ENCODE measurements at places on chromosomes 7 and 10.
A peak's percentile ranks its signal among the peaks of the same experiment; 100 is the strongest.

DNA sequence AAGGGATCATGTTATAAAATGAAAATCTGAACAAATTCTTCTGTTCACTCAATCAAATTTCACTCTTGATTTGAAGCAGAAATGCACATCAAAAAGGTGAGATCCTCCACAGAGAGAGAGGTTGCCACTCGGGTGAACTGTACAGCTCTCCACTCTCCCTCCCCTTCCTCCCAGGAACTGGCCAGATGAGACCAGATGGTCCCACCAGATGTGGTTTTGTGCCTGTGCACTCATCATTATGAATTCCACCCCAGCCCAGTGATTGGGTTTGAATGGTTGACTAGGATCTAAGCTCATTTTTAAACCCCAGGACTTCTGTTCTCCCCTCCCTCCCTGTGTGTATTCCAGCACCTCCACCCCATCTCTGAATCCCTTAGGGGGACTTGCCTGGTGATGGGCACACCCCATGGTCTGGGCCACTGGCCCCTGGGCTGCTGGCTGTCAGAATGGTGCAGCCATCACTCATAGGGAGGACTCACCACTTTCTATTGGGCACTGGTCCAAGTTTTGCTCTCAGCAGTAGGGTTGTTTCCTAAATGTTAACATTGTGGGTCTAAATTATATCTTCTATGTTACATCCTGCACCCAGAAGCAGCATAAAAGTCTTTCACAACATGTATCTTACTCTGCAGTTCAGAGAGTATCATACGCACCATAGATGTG lies 393.1 kb downstream of the TNS3 start:
- no peak for DNase-seq

GRCh38 chr7:8063706-8064297 lies 95.2 kb downstream of the GLCCI1 start:
- DNase-seq, result no peak

DNA sequence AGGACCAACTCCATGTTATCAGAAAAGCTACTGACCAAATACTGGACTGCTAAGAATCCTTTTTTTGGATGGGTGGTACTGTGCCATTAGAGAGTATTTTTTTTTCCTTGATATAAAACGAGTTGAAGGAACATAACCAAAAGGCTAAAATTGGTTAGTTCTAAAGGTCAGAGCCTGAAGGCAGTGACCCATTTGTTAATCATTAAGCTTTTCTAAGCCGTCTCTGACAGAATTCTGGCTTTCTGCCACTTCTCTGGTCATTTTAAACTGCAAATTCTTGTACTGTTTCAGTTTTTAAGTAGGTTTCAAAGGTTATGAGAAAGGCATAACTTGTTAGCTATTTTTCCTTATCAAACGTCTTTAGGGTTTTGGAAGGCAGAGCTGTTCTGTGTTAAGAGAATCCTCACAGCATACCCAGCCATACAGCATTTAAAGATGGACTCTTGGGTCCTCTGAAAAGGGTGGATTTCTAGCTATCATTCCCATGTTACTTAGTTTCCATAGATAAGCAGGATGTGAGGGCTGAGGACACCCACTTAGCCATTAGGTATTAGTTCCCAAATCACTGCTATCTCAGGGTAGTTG lies 196.8 kb downstream of the RNLS start:
- DNase-seq, result peak; percentile 19

GRCh38 chr7:23044581-23044980 lies 30.7 kb upstream of the HYCC1 start:
- no peak for DNase-seq

GRCh38 chr10:24340446-24340845 lies 131.5 kb downstream of the KIAA1217 start:
- no peak for DNase-seq

- DNase-seq, result no peak
Measured at GRCh38 chr7:2622869-2623697, 8.7 kb upstream of the TTYH3 start.

DNA sequence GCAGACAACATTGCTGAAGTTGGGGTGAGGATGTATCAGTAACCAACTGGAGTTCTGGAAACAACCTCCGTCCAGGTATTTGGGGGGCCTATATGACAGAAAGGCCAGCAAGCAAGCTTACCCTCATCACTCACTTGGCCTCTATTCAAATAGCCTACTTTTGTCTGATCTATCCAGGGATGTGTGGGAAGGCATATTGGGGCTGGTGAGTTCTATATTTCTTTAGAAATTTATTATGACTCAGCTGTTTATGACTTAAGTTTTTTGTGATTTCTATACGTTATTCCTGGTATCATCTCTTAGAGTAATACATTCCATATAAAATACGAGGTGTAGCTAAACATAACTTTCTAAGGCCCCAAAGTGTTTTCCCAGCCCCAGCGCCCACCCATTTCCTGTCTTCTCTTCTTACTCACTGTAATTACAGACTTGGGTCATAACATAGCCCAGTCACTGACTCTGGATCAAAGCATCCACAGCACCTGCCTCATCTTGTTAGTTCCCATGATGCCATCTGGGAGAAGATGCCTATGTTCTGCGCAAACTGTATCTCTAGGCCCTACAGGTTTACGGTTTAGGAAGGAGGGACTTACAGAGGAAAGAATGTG lies 18.1 kb downstream of the GARS1 start:
- DNase-seq, result no peak

- no peak for DNase-seq
Measured at GRCh38 chr10:34814223-34814912, 728 bp downstream of the PARD3 start.

- DNase-seq, result no peak
Measured at GRCh38 chr7:11819271-11819670, 12.7 kb downstream of the THSD7A start.

GRCh38 chr7:24965831-24966708 lies 13.9 kb downstream of the OSBPL3 start:
- DNase-seq, result no peak

DNA sequence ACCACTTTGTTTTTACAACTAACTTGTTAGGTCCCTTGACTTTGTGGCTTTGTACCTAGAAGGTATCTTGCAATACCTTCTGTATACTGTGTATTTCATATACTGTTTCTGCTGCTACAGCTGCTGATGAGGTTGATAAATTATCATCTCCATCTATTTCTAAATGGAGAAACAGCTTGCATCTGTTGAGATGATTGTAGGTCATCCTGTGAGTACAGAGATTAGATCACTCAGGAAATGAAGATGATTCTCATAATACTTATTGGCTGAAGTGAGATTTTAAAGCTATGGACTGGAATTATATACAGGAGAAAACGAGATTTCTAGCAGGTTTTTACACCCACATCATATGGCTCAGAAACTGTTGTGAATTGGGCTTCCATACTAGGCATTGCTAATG lies 280.5 kb downstream of the KCND2 start:
- DNase-seq, result no peak

DNA sequence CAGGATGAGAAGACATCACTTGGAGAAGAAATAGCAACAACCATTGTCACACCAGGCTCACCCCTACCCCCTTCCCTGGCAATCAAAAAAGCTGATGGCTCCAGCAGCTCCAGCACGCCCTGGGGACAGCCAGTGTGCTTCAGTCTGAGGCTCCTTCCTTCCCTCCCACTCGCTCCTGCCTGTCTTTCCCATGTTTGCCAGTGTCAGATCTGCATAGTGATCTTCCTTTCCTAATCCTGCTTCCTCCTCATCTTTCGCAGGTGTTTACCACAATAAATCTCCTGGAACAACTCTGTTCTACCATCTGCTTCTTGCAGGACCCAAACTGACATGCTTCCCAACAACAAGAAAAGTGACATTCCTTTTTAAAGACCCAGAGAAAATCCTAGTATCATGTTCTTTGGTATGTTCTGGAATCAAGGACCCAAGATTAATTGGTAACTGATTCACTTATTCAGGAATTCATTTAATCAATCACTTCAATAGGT lies 57.1 kb downstream of the STEAP1B start:
- DNase-seq, result no peak

DNA sequence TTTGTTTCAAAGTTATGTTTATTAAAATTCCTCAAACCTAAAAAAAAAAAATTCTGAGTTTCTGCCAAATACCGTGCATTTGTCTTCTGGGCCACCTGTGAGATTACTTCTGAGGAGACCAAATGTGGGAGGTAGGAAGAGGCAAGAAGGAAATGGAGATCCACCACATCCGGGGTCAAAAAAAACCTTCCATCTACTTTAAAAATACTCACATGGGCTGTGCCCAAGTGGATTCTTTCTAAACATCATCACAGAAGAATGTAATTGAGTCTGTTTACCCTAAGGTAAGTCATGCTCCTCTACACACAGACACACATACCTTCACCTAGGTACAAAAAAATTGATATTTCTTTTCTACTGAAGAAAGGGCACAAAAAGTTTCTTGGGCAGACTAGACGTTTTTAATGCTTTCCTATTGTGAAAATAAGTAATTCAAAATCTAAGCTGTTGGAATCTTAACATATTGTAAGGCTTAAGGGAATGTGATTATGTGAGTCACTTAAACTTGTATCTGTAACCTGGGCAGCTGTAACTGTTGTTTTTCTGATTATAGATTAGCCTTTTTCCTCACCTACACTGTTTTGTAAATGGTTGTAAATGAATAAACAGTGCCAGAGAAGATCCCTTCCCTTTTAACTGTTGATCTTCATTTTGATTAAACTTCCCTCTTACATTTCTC lies 19.1 kb upstream of the SPOCK2 start:
- no peak for DNase-seq

- no peak for DNase-seq
Measured at GRCh38 chr10:114501650-114502049, 97.3 kb upstream of the AFAP1L2 start.

DNA sequence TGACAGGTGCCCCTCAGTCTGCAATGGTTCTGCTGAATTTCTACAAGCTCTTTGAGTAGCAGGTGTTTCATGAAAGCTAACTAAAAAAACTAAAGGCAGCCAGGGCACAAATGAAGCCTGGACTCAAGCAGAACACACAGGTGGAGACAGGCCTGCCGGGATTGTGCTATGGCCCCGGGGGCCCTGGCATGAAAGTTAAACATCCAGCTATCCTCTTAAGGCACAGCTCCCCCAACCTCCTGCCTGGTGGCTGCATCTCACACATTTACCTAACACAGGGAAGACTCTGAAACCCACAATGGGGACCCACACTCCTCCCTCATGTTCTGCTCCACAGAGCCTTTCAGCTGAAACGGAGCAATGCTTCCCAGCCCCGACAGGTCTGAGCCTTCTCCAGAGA lies 76.3 kb upstream of the CAMK2B start:
- no peak for DNase-seq

GRCh38 chr10:50510517-50511473 lies 113.0 kb downstream of the SGMS1 start:
- DNase-seq, result no peak

GRCh38 chr10:28375399-28376354 lies 72.8 kb upstream of the MPP7 start:
- no peak for DNase-seq

DNA sequence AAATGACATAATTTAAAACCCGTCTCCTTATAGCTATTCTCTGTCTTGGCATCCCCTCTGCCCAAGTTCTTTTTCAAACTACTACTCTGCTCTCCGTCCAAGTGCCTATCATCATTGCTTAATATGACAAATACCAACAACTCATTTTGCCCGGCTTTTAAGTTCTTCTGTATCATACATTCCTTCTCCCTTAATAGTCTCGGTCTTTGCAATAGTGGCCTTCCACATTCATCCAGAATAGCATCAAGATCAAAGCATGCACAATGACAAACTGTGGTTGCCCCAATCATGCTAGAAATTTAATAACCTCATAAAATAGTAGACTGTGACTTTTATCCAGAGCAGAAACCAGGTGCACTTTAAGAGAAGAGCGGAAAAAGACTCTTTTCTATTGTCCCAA lies 198.9 kb downstream of the ETV1 start:
- no peak for DNase-seq

GRCh38 chr7:116511552-116512519 lies 12.3 kb downstream of the CAV2 start:
- no peak for DNase-seq

- DNase-seq, result peak; percentile 65
Measured at GRCh38 chr10:101829561-101830315, 11.5 kb upstream of the OGA start.

DNA sequence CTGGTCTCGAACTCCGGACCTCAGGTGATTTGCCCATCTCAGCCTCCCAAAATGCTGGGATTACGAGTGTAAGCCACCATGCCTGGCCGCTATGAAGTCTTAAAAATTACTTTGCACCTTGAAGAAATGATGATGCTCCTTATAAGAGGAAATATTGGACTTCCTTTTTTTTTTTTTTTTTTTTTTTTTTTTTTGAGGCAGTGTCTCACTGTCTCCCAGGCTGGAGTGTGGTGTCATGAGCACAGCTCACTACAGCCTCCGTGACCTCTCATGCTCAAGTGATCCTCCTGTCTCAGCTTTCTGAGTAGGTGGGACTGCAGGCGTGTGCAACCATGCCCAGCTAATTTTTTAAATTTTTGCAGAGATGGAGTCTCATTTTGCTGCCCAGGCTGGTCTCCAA lies 65.3 kb downstream of the KMT2E start:
- no peak for DNase-seq

DNA sequence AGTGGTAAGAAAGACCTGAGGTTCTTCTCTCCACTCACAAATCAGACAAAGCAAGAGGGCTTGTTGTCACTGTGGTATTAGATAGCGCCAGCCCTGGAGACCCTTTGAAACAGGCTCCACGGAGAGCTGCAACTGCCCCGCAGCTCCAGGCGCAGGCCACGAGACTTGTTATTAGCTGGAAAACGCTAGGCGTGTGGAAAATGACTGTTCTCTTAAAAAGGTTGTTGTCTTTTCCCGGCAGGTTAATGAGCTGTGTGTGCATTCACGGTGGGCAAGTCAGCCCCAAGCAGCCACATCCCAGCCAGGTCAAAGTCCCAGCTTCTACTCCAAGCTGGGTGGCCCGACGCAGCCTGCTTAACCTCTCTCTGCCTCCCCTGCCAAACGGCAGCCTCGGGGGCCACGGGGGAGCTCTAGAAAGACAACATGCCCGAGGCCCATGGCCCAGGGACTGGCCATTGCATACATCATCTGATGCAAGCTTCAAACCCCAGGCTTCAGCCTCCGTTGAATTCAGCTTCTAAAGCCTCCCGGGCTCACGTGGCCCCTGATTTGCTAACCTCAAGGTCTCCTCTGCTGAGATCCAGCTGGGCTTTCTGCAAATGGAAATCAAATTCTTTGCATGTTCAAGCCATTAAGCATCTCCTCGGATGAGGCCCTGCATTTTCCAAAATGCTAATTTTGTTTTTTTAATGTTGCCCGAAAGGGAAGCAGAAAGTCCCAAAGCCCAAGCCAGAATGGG lies 61.3 kb upstream of the DNAAF5 start:
- DNase-seq, result no peak

DNA sequence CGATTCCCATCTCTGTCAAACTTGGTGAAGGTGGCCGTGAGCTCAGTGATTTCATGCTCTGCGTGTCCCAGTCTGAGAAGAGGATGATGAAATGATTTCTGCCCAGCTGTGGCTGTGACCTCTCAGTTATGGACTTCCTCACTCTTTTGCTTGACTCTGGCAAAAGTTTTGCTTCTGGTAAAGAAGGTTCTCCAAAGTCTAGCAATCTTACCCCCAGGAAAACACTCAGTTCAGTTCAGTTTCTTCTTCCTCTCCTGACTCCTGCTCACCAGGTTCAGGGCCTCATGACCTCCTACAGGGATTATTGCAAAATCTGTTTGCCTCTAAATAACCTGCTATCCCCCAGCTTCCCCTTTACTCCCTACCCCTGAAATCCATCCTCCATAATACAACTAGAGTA lies 4.9 kb upstream of the BLOC1S2 start:
- peak; percentile 34 for DNase-seq

GRCh38 chr7:8221101-8221495 lies 40.9 kb downstream of the ICA1 start:
- no peak for DNase-seq
